ENCODE measurements at places on chromosomes 16 and 17.

DNA sequence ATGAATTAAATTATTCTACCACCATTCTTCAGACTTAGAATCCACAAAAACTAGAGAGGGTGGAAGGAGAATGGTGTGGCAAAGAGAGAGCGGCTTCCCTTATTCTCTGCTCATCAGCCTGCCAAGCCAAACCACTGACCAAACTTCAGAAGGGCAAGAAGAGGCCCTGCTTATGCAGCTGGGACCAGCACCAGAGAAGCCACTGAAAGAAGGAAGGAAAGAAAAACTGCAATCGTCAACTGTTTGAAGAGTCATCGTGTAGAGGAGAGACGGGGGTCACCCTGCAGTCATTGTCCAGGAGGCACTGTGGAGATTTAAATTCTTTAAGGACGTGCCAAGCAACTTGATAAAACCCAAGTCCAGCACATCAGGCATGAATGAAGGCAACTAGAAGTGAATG lies 15.6 kb downstream of the PMP22 start:
- no peak for DNase-seq

DNA sequence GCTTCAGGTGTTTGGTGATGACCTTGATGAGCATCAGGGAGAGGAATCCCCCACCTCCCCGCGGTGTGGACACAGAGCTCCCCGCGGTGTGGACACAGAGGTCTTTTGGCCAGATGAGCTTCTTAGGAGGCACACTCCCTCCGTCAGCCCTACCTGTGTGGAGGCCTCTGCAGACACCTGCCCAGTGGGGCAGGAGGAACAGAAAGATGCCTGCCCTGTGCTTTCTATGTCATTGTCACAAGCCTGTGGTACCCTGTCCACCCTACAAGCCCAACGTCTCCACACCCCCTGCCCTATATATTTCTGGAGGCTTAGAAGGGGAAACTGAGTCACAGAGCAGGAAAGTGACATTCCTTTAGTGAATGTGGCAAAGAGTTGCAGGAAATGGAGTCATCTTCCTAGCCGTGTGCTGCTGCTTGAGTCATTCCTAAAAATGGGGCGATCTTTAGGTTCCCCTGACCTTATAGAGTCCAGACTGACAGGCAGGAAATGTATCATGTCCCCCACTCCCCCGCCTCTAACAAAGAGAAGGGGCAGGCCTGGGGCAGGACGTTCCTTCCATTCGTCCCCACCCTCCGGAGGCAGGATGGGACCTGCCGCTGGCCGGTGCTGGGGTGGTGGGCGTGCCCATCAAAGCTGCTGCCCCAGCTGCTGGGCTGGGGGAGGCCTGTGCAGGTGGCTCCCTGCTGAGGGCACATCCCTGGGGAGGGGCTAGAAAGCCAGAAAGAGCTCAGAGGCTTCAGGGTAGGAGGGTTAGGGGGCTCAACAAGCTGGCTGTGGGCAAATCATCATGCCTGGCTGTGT lies 1.0 kb upstream of the C16orf74 start:
- no peak for DNase-seq

DNA sequence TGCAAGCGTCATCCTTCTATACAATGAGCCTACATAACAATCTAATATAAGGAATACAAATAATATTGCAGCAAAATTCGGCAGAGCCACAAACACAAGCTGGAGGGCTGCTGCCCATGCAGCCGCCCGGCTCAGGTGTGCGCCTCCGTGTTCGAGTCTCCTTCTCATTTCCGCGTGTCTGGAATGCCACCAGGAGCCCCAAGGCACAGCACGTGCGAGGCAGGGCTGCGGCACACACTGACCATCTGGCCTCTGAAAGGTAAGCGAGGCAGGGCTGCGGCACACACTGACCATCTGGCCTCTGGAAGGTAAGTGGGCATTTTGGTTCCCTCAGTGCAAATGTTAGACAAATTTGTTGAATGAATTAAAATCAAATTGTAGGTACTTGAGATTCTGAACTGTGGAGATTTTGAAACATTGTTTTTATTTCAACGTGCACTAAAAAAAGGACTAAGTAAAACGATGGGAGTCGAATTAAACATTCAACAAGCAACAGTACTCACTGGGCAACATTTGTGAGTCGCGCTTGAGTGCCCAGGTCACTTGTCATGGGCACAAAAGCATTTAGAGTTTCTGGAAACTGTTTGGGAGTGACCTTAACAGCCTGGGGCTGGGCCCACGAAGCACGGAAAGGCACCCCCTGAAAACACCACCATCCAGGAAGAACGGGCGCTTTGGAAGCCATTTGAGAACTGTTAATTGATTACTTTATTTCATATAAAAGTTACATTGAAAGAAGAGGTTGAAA lies 37.4 kb downstream of the ZDHHC7 start:
- DNase-seq, result no peak

DNA sequence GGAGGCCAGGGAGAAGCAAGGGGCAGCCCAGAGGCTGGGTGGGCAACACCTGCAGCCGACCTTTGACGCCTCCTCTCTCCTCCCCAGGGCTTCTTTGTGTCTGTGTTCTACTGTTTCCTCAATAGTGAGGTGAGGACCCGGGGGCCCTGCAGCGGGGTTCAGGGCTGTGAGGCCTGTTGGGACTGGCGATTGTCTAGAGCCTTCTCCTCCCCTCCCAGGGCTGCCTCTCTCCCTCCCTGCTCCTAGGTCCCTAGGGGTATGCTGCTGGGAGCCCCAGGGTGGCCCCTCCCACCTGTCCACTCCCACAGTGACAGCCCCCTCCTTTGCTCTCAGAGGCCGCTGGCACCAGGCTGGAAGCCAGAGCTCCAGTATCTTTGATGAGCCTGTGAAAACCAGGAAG lies 10.8 kb upstream of the SPPL2C start:
- DNase-seq, result no peak

DNA sequence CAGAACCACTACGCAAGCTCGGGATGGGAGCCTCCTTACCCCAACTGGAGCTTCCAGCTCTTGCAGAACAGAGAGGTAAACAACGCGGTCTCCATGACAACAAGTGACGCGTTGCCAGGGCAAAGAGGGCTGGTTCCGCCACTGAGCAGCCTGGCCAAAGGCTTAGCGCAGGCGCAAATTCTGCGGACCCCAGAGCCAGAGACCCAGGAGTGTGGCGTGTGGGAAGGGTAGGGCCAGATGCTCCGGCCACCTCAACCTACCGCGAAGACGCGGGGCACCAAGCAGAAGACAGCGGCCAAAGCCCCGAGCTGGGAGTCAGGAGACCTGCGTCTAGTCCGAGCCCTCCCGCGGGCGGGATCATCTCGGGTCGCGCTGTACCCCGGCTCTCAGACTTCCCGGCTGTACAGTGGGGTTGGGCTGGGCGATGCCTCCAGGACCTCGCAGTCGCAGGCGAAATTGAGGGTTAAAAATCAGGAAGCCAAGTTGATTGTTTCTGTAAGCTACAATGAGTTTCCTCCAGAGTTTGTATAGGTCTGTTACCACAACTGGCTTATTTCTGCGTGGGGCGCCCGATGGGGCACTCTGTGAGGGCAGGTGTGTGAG lies at the start of gene TEKT1:
Gene TEKT1 (minus strand): TSS at position 69 of the 603 bp plus-strand sequence. CDS start 1,353 bp downstream, outside the sequence.
- DNase-seq, result no peak

DNA sequence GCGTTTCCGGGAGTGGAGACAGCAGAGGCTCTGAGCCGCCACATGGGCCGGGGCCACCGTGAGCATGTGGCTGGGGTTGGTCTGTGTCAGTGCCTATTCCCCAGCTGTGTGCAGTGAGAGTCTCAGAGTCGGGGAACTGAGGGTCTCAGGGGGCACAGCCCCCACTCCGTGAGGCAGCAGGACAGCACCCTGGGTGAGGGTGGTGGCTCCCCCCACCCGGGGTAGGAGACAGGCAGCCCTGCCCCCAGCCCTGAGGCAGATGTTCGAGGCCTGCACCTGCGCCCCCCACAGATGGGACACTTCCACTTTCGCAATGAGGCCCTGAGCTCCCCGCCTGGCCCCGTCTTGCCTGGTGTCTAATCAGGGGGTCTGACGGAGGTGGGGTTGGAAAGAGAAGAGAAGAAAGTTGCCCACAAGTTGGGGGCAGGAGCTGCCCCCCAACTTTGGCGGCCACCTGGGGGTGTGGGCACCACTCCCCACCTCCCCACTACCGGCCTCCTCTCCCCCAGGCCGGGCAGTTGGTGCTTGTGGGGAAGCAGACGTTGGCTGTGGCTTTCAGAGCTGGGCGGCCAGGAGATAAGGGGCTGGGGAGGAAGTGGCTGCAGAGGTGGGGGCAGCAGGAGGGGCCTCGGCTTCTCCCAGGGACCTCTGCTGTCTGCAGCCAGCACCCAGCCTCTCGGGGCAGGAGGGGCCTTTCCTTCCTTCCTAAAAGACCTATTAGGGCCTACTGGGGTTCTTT lies 1.8 kb upstream of the CBFA2T3 start:
- DNase-seq, result peak; percentile 85

- no peak for DNase-seq
Measured at GRCh38 chr17:50585891-50586290, 25.4 kb downstream of the CACNA1G start.

DNA sequence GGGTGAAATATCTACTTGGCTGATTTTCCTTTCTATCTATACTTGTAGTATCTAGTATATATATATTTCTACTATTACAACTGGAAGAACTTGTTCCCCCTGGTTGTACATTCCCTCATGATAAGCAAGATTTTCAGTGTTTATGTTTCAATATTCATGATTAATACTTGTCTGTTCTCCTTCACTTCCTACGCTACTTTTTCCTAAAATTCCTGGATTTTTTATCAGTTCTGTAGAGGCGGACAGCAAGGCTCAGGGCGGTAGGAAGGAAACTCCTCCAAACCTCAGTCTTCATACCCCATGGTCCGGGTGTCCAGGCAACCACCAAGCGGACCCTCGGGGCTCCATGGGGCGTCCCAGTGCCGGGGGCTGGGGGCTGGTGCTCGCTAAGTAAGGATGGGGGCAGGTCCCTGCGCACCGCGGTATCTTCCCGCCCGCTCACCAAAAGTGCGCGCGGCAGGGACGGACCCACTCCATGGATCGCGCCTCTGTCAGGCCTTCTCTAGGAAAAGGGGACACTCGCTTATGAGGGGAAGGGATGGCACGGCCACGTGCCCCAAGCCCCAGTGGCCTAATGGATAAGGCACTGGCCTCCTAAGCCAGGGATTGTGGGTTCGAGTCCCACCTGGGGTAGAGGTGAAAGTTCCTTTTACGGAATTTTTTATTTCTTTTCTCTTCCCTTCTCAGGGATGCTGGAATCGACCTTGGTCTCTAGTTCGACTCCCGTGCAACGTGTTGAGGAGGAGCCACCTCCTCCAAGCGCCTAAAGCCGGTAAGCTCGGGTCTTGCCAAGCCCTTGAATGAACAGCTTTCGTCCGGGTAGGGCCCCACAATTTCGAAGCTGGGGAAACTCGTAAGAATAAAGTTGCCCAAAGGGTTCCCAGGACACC lies 13.2 kb downstream of the ATP5PD start:
- DNase-seq, result peak; percentile 79
